ENCODE measurements at places on chromosomes 3 and 15.

DNA sequence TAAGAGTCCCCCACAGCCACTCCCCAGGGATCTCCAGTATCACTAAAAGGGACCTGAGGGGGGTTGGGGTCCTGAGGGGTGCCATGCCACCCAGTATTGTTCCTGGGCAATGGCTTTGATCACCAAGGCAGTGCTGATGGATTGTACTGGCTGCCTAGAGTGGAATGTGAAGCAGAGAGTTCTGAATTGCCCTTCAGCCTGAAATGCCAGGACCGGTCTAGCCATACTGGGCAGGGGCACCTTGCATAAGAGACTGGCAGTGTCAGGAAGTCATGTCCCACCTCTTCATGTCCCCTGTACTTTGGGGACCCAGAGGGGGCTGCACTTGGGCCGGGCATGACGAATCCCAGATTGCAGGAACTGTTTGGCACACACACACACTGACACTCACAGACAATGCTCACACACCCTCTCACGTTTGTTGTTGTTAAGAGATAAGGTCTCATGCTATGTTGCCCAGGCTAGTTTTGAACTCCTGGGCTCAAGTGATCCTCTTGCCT, 4.5 kb upstream of the TKT start:
- DNase-seq, result no peak

DNA sequence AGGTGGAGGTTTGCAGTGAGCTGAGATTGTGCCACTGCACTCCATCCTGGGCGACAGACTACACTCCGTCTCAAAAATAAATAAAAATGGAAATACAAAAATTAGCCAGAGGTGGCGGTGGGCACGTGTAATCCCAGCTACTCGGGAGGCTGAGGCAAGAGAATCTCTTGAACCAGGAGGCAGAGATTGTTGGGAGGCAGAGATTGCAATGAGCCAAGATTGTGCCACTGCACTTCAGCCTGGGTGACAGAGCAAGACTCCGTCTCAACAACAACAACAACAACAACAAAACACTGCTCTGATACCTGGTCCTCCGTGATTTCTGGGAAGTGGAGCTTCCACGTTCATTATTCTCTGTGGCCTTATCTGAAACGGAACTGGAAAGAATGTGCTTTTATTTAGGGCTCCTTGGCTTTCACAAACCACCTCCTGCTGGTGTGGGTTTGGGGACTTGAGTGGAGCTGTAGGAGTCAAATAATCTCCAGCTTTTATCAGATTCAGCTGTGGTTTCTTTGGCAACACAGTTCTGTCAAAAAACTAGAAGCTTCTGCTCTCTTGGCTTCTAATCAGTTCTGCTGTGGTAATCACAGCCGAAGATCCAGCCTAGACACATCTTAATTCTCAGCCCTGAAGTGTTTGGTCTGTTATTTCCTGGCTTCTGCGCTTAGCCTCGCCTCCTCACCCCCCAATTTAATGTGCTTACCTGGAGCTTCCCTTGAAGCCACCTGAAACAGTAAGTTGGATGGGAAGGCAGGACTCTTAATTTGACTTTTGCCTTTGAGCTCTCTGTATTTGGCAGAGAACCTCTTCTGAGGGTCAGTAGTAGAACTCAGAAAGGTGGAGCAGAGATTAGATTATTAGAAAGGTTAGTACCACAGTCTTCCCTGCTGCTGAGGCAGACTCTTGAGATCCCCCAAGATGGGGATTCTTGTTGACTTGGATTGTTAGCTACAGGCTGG, 21.4 kb downstream of the IRAK2 start:
- no peak for DNase-seq

DNA sequence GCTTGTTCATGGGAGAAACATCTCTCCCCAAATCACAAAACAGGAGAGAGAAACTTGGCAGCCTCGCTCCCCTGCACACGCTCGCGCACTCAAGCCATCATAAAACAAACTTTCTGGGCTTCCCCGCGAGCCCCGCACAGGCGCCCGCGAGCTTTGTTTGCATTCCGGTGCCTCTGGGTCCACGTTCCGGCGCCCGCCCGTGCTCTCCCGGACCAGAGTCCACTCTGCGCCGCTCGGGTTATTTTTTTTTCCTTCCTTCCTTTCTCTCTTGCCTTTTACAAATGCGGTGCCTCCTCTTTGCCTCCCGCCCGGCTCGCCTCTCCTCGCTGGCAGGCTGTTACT, 363 bp downstream of the MAGI1 start:
- no peak for DNase-seq

GRCh38 chr3:126472277-126473006, 3.2 kb downstream of the ZXDC start:
- DNase-seq, result no peak

DNA sequence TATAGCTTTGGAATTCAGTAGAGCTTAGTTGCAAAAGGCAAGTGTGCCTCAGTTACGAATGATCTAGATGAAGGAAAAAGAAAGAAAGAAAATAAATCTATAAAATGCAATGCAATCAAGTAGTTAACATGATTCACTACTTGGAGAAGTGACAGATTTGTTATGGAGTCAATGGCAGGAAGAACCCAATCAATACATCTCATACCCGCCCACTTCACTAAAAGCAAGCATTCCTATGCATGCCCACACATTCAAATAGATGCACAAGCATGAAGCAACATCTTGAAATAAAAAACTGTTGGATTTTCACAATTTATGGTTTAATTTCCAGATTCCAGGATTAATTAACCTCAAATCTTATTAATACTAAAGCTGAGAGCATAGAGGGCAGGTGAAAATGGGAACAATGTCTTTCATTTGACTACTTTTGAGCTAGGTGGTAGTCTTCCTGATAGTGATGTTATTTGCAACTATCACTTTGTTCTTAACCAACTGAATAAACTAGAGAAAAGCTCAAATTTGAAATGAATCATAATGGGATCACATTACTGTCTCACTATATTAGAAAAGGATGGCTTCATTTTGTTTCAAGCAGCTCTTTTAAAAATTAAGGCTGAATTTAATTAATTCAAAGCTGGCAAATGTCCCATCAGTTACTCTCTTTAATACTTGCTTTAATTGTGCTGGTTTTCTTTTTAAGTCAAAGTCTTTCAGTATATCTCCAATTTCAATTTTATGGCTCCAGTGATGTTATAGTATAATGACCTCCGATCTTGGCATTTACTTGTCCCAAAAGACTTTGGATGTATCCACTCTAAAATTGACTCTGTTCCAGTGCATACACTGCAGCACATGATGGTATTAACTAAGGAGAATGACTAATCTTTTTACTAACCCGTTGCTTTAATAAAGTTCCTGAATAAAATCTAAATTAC, 46.7 kb upstream of the CCDC50 start:
- DNase-seq, result no peak

- DNase-seq, result no peak
Observed at GRCh38 chr15:101027920-101028319, 108.8 kb downstream of the LRRK1 start.

DNA sequence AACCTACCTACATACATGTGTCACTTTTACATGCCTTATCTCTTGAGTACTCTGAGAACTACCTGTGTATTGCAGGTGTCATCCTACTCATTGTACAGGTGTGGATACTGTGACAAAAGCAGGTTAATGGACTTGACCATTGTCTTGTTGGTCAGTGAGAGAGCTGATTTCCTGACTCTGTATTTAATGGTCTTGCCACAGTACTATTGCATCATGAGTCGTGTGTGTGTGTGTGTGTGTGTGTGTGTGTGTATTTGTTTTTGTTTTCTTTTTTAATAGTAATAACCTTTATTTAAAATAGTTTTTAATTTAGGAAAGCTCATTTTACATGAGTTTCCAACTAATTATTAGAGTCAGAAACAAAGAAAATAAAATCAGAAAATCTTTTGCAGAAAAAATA, 7.7 kb downstream of the SELENOT start:
- no peak for DNase-seq

DNA sequence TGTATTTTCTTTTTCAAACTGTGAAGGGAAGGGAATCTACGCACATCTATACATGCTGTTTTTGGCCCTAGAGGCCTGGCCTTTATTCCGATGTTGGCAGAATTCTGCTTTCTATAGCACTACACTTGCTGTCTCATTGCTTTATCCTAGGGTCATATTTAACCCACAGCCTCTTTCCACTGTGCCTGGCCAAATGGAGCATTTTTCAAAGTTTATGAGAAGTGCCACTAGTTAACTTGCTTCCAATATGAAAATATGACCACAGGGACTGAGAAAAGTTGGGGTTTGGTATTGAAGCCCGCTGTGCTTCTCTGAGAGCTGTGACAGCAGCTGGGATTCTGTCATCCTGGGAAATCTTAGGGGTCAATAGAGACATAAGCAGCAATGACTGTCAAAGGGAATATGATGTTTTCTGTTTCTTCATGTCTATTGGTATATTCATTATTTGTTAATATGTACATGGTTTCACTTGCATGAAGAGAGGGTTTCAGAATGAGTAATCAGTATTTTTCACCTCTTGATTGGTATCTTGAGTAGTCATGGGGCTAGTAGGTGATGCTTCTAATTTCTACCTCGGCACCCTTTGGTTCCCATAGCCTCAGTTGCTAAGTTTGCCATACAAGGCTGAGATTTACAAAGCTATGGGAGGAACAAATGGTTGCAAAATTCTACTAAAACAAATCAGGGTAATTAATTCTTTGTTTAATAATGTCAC, 275.8 kb upstream of the RBMS3 start:
- DNase-seq, result no peak

- DNase-seq, result no peak
Observed at GRCh38 chr3:5217824-5218595, 30.5 kb downstream of the EDEM1 start.

DNA sequence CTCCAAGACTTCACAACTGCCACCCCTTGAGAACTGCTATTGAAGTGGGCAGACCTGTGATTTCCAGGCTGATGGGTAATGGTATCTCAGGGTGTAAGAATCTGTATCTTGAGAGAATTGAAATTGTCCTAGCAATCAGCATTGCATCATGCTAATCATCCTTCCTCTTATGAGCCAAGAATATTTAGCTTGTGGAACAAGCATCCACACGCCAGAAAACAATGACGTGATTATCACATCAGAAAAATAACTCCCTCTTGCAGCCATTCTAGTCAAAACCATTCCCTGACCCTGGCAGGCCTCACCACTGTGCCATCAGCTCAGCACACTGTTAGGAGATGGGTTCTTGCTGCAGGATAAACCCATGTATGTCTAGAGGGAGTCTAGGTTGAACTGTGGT, 6.7 kb downstream of the BCL2L10 start:
- no peak for DNase-seq

DNA sequence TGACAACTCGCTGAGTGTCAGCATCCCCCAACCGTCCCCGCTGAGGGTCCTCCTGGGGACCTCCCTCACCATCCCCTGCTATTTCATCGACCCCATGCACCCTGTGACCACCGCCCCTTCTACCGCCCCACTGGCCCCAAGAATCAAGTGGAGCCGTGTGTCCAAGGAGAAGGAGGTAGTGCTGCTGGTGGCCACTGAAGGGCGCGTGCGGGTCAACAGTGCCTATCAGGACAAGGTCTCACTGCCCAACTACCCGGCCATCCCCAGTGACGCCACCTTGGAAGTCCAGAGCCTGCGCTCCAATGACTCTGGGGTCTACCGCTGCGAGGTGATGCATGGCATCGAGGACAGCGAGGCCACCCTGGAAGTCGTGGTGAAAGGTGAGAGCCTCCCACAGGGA, 35.4 kb downstream of the ACAN start:
- DNase-seq, result no peak

GRCh38 chr3:188165596-188165995, 11.6 kb downstream of the LPP start:
- no peak for DNase-seq

DNA sequence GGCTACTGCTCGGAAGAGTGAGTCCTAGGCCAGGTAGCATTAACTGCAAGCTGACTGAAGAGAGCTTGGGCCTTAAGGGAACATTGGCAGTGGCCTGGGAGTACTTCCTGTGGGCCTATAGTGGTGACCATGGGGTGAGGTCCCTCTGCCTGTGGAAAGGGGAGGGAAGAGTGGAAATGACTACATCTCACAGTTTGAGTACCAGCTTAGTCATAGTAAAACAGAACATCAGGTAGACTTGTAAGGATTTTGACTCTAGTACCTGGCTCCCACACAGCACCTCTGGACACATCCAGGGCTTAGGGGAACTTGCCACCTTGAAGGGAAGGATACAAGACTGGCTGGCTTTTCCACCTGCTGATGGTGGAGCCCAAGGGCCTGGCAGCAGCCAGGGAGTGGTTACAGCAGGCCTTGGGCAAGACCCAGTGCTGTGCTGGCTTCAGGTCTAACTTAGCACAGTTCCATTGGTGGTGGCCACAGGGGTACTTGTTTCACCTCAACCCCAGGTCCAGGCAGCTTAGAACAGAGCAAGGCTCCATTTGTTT, 147.8 kb downstream of the SLC9A9 start:
- DNase-seq, result no peak

DNA sequence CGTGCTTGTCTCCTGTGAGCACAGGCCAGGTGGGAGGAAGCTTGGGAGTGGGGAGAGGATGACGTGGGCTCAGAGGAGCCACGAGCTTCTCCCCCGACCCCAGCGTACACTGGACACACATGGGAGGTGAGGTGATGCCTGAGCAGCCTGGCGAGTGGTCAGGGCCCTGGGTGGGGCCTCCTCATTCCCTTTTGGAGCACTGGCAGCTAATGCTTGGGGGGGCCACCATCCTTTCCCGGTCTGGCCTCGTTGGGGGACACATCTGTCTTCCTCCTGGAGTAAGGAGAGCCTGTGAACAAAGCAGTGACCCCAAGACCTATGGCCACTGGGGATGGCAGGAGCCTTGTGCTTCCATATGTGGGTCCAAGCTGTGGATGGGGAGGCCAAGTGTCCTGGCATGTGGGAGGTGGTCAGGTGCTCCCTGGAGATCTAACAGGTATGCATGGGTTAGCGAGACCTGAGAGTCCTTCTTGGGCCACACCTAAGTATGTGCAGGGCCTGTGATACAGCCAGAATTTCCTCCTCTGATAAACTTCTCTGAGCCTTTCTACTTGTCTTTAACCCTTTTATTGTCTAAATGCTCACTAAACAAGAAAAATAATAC, 9.5 kb downstream of the KLF13 start:
- no peak for DNase-seq

- no peak for DNase-seq
Observed at GRCh38 chr15:72733941-72734738, 48.1 kb downstream of the BBS4 start.

GRCh38 chr3:28502397-28502937, 153.8 kb upstream of the AZI2 start:
- DNase-seq, result no peak

GRCh38 chr15:91478717-91479191, 374.8 kb upstream of the SLCO3A1 start:
- no peak for DNase-seq

- DNase-seq, result no peak
Observed at GRCh38 chr3:171443211-171443957, 16.8 kb downstream of the TNIK start.

- no peak for DNase-seq
Observed at GRCh38 chr3:152879130-152879789, 44.3 kb downstream of the P2RY1 start.

All from activated CD4-positive, alpha-beta T cell treated with anti-CD3 and anti-CD28 coated beads for 24 hours (primary cell).